ENCODE measurements at places on chromosomes 3 and 15. TPM values are rescaled to one million over a fixed set of nuclear protein-coding genes. Genes with fewer than 3 reads are reported as not detected.

The UACA gene
- 40.3 TPM for total RNA-seq

The LINGO1 gene
- total RNA-seq, result 4.7 TPM

The MANF gene
- 42.2 TPM for total RNA-seq

The SNRK gene
- 97.0 TPM for total RNA-seq

The KCTD6 gene
- total RNA-seq, result 19.6 TPM

The CD200R1 gene
- total RNA-seq, result 0.49 TPM

The MYNN gene
- total RNA-seq, result 16.7 TPM

The SPATA12 gene
- total RNA-seq, result not detected

The CLRN1 gene
- not detected for total RNA-seq

The ACTC1 gene
- 15.0 TPM for total RNA-seq

The DNASE1L3 gene
- total RNA-seq, result 13.3 TPM

The FETUB gene
- 3.7 TPM for total RNA-seq

The CLDN11 gene
- 136 TPM for total RNA-seq

The TMEM108 gene
- 3.2 TPM for total RNA-seq

The TMEM45A gene
- 46.4 TPM for total RNA-seq

The SCAANT1 gene
- total RNA-seq, result not detected

The TMEM212 gene
- not detected for total RNA-seq

The MUSTN1 gene
- 30.2 TPM for total RNA-seq

The GABRR3 gene
- total RNA-seq, result not detected

The TEX55 gene
- not detected for total RNA-seq

The DET1 gene
- 5.6 TPM for total RNA-seq

The CFAP20DC gene
- 5.4 TPM for total RNA-seq

The SV2B gene
- 3.2 TPM for total RNA-seq

The CFAP100 gene
- total RNA-seq, result not detected

The RHOA gene
- total RNA-seq, result 377 TPM

The CHRNA5 gene
- 8.8 TPM for total RNA-seq

The APEH gene
- total RNA-seq, result 53.3 TPM

The ERC2 gene
- 1.2 TPM for total RNA-seq

The PIGZ gene
- 9.8 TPM for total RNA-seq

The PTPN9 gene
- total RNA-seq, result 18.2 TPM

The PLA2G4E gene
- 8.8 TPM for total RNA-seq

The IMPG2 gene
- 0.25 TPM for total RNA-seq

The B4GALT4 gene
- 12.0 TPM for total RNA-seq

The CHRNA7 gene
- total RNA-seq, result 10.1 TPM

The CADM2 gene
- 3.7 TPM for total RNA-seq

The HCLS1 gene
- 35.4 TPM for total RNA-seq
